ENCODE measurements at places on chromosomes 2 and 18.

DNA sequence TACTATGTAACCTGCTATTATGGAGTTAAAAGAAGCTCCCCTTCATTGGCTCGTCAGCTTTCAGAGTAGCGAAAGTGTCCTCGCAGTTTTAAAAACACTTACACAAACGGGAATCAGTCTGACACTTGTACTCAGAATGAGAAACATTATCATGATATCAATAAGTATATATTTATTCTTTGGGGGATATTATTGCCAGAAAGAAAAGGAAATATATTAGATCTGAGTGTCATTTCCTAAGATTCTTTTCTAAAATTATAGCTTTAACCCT, 584.5 kb downstream of the ZEB2 start:
- no peak for DNase-seq

GRCh38 chr2:18932853-18933252, 343.5 kb upstream of the NT5C1B start:
- no peak for DNase-seq

GRCh38 chr2:18503376-18504228, 56.9 kb downstream of the RDH14 start:
- no peak for DNase-seq

GRCh38 chr2:11631462-11631861, 38.5 kb downstream of the NTSR2 start:
- DNase-seq = no peak

- DNase-seq = no peak
These were observed 107.8 kb downstream of the NOL10 start for GRCh38 chr2:10581990-10582389.

GRCh38 chr18:2515171-2515787, 56.0 kb downstream of the METTL4 start:
- DNase-seq = no peak

All from NK-92 treated with Interleukin-12 subunit alpha and Interleukin-12 subunit beta, amount 100 ng/mL, for 24 hours (cell line).